Pulmonary artery endothelial cell (primary cell): ENCODE measurements at places on chromosomes 5 and 9. TPM values are rescaled to one million over a fixed set of nuclear protein-coding genes. Genes with fewer than 3 reads are reported as not detected.

GRCh38 chr9:79471580-79472543 is 99.9 kb upstream of the TLE4 start:
- no peak for DNase-seq

DNA sequence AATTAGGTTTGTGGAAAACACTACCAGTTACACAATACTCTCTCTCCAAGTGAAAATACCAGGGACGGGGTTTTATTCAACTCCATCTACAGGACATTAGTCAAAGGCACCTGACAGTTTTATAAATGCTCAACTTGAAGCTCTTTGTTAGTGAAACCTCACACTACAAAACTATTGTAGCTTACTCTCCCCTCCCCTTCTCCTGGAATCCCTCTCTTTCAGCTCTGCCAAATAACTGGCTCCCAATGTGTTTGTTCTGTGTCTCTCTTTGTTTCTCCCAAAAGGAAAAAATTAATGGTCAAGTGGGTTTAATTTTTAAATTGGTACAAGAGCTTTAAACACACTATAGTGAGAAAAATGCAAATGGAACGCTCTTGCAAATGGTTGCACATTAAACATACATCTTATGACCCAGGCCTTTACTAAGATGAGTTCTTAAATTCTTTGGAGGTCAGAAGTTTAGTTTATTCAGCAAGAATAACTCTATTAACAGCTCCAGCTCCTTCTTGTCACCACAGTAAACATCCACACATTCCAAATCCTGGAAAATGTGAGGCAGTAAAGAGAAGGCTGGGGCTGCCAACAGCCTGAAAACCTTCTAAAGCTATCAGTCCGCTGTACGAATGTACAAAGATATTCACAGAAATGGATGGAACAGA is 48.4 kb downstream of the ZNF608 start:
- DNase-seq, result no peak

DNA sequence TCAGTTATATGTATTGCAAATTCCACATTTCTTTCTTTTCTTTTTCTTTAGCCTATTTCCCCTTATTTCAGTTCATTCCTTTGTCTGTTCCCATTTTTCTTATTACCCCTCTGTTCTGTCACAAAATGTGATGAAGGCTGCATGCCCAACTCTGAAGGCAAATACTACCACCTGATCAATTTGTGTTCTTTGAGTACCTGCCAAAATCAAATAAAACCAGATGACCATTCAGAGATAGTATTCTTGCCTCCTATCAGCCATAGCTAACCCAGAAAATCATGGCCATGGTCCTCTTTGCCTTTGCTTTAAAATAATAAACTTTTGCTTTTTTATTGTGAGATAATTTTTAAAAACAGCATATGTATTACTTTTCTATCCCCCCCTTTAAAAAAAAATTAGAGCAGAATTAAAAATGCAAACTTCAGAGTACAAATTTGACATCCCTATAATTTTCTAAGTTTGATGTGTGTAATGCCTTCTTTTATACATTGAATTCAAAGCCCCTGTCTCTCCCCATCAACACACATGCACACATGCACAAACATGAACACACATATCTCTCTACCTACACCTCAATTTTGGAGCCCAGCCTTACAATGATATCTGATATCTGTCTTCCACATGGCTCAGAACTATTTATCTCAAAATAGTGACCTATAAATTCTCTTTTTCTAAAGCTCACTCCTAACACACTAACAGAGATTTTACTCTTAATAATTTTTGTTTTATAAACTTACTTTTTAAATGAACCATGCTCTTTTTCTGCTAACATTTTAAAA is 3.5 kb downstream of the RFESD start:
- no peak for DNase-seq

DNA sequence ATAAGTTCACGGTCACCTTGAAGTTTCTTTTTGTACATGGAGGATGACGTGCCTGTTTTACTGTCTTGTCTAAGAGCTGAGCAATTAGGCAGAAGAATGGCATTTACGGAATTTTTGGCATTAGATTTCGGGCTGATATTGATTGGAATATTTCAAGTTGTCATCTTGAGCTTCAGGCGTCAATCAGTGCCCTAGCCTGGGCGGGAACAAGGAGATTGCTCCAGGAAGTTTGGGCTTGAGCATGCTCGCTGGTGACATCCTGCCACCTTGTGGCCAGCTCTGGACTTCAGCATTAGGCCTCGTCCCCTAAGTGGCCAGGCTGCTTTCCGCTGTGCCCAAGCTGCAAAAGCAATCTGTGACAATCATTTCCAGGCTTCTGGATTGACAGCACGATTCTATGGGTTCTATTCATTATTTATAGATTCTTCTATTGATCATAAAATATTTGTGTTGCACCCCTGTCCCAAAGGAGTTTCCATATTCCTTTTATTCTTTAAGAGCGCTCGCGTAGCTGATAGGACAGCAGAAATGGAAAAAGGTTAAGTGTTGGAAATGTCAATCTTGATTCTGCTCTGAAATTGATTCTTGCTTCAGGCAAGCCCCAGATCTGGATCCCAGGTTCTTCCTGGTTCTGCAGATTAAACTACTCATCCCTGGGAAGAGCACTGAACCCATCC is 79.3 kb downstream of the SLC28A3 start:
- peak; percentile 40 for DNase-seq

DNA sequence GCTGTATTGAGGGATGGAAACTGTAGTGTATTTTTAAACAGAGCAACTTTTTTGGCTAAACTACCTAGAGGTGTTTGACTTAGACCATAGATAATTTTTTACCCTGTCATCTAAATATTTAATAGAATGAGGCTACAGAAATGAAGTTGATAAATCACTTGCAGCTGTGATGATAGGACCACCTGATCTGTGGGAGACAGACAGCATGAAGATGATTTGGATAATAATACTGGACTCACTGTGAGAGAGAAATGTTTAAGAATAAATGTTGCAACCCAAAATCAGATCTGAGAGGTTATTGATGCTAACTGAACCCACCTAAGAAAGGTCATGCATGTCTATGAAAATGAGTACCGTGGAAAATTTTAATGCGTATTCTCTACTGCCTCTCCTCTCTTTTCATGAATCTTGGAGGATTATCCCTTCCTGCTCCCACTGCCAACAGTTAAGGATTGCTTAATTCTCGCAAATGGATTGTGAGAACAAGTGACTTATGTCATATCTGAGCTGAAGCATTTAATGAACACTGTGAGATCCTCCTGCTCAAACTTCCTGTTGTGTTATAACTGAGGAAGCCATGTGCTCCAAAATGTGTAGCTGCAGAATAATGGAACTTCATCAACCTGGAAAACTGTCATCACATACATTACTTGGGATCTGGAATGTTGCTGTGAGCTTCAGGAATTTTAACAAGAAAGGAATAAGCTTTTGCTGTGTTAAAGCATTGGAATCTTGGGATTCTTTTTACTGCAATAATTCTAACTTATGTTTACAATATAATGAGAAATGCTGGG is 617.9 kb upstream of the CDH18 start:
- DNase-seq, result no peak

GRCh38 chr5:37808945-37809344 is 30.9 kb downstream of the GDNF start:
- DNase-seq, result no peak

GRCh38 chr5:158797498-158797845 is 302.2 kb downstream of the EBF1 start:
- no peak for DNase-seq

DNA sequence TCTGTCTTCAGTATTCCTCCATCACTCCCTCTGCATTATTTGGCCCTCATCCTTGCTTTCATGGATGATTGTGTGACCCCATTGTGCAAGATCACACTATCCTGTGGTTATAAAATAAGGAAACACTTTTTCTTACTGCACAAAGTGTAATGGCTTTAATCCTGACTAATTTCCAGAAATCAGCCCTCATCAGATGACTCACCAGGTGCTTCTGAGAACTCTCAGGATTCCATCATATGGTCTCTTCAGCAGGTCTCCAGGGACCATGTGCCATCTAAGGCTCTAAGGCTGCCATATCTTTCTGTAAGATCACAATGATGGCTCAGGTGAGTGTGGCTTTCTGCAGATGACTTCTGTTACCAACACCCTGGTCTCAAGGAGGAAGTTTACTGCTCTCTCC is 27.3 kb upstream of the FER start:
- DNase-seq, result no peak

- DNase-seq, result no peak
Observed at GRCh38 chr9:136316271-136316751, 11.0 kb upstream of the GPSM1 start.

DNA sequence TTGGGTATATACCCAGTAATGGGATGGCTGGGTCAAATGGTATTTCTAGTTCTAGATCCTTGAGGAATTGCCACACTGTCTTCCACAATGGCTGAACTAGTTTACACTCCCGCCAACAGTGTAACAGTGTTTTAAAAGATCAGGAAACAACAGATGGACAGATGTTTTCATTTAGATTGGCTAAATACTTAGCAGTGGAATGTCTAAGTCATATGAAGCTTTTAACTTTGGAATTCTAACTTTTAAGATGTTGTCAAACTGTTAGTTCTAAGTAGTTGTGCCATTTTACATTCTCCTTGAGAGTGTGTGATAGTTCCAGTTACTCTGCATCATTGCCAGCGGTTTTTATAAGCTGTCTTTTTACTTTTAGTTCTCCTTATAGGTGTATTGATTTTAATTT is 688.8 kb downstream of the SEMA5A start:
- no peak for DNase-seq

- no peak for DNase-seq
Observed at GRCh38 chr5:172093559-172093958, 87.1 kb upstream of the FBXW11 start.

- DNase-seq, result no peak
Observed at GRCh38 chr9:81416476-81417298, 272.7 kb downstream of the TLE1 start.

GRCh38 chr9:17481565-17481964 is 97.3 kb upstream of the SH3GL2 start:
- DNase-seq, result no peak

- DNase-seq, result no peak
Observed at GRCh38 chr5:17396247-17396646, 101.8 kb upstream of the TAF11L2 start.

DNA sequence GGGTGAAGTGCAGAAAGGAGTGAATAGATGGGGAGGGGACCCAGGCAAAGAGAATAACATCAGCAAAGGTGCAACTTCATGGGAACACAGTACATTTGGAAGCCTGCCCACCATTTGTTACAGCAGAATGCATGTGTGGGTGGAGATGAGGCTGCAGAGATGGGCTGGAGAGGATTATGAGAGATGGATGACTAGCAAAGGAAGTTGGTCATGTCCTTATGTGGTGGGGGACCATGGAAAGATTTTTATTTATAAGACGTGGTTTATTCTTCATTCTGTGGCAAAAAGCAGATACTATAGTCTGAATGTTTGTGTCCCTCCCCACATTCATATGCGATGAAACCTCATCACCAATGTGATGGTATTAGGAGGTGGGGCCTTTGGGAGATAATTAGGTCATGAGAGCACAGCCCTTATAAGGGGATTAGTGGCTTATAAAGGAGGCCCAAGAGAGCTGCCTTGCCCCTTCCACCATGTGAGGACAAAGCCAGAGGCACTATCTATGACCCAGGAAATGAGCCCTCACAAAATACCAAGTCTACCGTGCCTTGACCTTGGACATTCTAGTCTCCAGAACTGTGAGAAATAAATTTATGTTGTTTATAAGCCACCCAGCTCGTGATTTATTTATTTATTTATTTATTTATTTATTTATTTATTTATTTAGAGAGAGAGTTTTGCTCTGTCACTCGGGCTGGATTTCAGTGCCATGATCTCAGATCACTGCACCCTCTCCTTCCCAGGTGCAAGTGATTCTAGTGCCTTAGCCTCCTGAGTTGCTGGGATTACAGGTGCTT is 483.7 kb downstream of the RAB3C start:
- DNase-seq, result no peak

DNA sequence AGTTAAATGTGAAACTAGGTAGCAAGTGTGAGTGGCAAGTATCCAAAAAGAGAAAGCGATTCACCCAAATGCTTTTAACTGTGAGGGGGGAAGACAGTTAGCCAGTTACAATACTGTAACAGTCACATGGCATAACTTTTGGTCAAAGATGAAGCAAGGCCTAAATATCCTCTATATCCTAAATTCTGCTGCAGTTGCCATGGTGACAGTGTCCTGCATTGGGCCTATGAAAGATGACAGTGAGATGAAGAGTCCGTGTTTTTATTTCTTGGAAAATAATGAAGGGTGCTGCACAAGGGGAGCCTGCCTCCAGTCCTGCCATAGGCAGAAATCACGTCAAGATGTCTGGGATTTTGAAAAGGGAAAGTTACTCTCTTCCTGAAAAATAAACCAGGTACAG is 534.6 kb downstream of the NTRK2 start:
- DNase-seq, result no peak

GRCh38 chr5:178336889-178337288 is 104.3 kb upstream of the PHYKPL start:
- DNase-seq, result no peak

DNA sequence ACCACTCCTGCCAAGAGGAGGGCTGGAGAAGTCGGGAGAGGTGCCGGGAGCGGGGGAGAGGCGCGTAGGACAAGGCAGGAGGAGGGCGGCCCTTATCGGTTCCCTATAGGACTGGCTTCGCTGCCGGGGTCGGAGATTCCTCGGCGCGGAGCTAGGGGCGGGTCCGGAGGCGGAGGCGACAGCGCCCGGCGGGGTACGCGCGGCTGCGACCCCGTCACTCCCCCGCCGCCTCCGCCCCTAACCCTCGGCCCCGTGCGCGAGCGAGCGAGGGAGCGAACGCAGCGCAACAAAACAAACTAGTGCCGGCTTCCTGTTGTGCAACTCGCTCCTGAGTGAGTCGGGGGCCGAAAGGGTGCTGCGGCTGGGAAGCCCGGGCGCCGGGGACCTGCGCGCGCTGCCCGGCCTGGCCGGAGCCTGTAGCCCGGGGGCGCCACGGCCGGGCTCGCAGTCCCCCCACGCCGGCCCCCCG is 2.0 kb downstream of the GLIS3 start:
- no peak for DNase-seq

GRCh38 chr9:117958726-117959125 is 254.5 kb downstream of the TLR4 start:
- no peak for DNase-seq

MARVELD2 gene
- 4.7 and 9.2 TPM in 2 replicates for total RNA-seq

AJM1 gene
- 0.66 and 0.78 TPM in 2 replicates for total RNA-seq

FAF2 gene
- 37.9 and 47.1 TPM in 2 replicates for total RNA-seq

FBXL7 gene
- 5.3 and 6.6 TPM in 2 replicates for total RNA-seq

PCDHGA9 gene
- 1.2 and 1.8 TPM in 2 replicates for total RNA-seq

EIF4EBP3 gene
- total RNA-seq, result 1.4 and 1.8 TPM in 2 replicates

SHISAL2B gene
- not detected in 2 replicates for total RNA-seq

ADGRD2 gene
- total RNA-seq, result not detected in 2 replicates

GARIN3 gene
- not detected in 2 replicates for total RNA-seq

OTP gene
- not detected in 2 replicates for total RNA-seq

SEC61B gene
- total RNA-seq, result 97.3 and 123 TPM in 2 replicates
